ENCODE measurements at places on chromosomes 1 and 21.

- no peak for DNase-seq
Observed at GRCh38 chr1:75171876-75172275, 37.7 kb downstream of the LHX8 start.

- no peak for DNase-seq
Observed at GRCh38 chr1:220880726-220881506, 1.7 kb downstream of the HLX start.

DNA sequence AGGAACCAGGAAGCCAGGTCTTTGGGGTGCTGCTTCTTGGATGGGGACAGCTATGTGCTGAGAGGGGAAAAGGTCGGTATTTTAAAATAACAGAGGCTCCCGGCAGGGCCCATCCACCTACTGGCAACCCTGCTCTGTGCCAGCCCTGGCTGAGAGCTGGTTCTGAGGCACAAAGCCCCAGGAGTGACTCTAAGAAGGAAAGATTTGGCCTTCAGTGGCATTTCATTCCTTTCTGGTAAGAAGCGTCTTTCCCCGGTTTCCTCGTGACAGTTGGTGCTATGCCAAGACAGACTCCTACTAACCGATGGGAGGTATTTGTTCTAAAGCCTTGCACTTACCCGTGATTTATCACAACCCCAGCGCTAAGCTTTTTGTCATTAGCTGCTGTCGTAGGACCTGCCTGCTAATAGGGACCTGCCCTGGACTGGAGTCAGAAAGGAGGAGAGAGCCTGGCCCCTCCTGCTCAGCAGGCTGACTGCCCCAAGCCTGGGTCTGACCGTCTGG is 123.1 kb upstream of the ADAR start:
- no peak for DNase-seq

DNA sequence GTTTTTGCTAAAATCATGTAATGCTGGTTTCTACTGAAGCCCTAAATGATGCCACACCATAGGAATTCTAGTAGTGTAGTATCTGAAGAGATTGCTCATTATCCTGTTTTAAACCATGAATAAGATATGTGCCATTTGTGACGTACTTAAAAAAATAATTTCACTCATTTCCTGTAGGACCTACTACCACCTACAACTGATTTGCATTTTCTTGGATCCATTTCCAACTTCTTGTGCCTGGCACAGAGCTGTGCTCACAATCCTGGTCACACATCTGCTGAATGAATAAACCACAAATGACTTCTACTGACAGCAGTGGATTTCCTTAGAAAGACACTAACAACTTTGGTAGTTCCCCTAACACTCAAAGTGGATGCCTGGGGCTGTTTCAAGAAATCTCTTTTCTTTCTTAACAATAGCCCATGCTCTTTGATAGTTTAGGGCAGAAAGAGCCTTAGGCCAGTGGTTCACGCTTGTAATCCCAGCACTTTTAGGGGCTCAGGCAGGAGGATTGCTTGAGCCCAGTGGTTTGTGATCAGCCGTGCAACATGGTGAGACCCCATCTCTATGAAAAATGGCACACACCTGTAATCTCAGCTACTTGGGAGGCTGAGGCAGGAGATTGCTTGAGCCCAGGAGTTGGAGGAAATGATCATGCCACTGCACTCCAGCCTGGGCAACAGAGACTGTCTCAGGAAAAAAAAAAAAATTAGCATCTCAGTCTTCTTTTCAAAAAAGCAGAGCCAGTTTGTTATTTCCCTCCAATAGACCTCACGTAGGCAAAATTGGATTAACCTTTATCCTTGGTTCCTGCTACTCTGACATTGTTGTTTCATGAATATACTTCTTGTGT is 13.0 kb upstream of the BATF3 start:
- DNase-seq: no peak

DNA sequence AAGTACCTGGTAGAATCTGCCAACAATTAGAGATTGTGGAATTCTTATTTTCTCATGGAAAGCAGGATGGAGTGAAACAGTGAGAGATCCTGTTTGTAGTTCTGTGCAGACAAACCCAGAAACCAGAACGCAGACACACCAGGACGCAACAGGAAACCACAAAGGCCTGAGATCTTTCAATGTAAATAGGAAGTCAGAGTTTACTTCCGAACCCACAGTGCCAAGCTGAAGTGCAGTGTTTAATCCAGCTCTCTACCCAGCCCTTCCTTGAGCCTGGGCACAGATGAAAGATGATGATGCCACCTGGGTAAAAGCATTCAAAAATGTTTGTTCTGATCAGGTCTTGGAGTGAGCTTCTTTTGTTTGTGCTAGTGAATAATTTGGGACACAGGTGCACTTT is 244.2 kb upstream of the HOOK1 start:
- DNase-seq: no peak

DNA sequence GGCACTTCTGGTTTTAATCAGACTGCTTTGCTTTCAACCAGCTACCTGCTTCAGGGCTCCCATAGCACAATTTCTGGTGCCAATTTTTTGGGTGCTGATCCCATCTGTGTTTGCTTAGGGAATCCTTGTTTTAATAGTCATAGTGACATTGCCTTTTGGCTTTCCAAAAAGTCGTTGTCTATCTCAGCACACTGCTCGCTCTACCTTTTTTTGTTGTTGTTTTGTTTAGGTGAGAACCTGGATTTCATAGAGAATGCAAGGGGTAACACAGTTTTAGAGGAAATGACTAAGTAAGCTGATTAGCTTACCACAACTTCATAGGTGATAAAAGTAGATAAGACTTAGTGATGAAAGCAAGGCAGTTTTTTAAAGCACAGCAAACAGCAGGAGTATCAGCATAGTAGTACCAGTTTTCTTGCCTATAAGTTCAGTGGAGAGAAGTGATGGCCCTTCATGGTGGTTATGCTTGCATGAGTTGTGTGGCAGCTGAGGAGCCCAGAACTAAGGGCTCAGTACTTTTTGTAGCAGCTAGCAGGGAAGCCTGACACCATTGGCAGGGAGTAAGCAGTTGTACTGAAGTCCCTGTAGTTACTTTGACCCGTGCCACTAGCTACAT is 31.3 kb downstream of the NEK7 start:
- DNase-seq: no peak

GRCh38 chr1:42922687-42923366 is 35.8 kb downstream of the SLC2A1 start:
- peak; percentile 80 for DNase-seq

- DNase-seq: peak; percentile 56
Observed at GRCh38 chr1:112935461-112936111, 20.4 kb downstream of the SLC16A1 start.

DNA sequence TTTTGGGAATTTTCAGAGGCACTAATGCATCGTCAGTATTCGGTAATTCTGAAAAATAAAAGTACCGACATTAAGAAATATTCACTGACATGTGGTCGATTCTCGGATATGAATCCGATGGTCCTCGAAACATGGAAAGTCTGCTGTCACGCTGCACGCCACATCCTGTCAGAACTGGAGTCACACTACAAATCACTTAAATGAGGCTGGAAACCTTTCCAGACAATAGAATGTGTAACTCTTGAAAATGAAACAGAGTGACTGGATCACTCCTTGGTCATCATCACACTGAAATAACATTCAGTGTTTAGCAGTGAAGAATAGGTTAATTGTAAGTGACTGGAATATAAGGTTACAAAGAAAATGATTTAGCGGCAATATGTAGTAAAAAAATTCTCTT is 620.1 kb upstream of the ADAMTS5 start:
- no peak for DNase-seq

GRCh38 chr1:230754796-230755195 is 7.6 kb downstream of the CAPN9 start:
- DNase-seq: peak; percentile 30

DNA sequence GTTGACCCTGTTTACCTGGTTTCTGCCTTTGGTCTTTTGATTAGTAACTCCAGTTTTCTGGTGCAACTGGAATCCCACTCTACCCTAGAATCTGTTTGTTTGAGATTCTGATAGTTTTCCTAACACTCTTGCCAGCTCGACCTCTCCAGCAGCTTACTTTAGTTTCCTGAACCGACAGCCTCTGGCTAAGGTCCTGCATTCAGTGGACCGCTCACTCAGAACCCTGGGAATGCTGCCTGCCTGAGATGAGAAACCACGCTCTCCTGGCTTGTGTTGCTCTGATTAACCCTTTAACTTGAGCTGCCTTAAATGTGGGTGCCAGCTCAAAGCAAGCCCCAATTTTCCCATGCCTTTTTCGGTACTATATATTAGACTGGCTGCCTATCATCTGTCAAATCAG is 45.3 kb upstream of the SIPA1L2 start:
- DNase-seq: no peak

DNA sequence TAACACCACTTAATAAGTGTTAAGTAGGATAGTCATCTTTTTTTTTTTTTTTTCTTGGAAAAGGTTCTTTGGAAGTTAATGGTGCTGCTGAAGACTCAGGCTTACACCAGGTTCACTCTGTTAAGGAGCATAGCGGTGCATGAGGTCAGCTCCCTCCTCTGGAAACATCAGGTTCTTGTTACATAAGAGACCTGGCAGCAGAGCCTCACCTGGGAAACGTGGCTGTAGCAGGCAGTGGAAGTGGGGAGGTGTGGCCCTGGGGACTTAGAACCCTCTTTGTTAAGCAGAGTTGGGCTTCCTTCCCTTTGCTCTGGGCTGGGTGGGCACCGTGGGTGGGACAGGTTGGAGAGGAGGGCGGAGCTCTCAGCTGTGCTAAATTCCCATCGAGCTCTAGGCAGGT is 104.1 kb downstream of the CNIH3 start:
- DNase-seq: no peak

DNA sequence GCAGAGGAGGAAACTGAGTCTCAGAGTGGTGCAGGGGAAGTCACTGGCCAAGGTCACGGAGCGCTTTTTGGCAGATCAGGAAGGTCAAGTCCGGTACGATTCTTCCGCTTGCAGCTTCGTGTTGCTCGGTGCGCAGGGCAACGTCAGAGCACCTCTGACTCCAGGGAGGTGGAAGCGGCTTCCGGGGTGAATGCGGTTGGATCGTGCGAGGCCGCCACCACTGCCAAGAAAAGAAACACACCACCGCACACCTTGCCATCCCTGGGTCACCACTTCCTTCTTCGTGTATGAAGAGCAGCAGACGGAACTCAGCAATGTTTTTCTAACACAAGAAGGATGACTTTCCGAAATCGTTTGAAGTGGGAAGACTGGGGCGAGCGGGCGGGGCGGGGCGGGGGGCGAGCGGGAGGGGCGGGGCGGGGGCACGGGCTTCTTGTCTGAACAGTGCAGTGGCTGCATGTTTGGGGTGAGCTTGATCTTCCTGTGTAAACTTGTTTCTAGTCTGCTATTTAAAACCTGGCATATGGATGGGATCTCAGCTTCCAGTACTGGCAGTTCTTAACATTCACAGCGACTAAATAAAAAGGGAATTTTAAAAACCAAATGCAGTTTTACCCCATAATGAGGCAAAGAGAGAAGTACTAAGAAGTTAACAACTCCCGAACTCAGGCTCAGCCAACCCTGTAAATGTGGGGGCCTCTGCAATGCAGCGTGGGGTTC is 300.0 kb downstream of the RRAGC start:
- DNase-seq: no peak

DNA sequence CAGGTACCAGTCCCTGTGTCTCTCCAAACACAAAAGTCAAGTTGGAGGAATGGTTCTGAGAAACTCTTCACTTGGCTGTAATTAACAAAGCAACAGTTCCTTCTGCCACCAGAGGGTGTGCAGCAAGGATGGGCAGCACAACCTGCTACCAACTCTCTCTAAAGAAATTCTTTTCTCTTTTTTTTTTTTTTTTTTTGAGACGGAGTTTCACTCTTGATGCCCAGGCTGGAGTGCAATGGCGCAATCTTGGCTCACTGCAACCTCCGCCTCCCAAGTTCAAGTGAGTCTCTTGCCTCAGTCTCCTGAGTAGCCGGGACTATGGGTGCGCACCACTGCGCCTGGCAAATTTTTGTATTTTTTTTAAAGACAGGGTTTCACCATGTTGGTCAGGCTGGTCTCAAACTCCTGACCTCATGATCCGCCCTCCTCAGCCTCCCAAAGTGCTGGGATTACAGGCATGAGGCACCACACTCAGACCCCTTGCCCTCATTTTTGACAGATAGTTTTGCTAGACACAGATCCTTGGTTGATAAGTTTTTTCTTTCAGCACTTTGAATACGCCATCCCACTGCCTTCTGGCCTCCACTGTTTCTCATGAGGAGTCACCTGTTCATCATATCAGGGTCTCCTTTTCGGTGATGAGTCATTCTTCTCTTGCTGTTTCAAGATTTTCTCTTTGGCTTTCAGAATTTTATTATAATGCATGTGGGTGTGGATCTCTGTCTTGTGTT is 12.1 kb upstream of the DEGS1 start:
- DNase-seq: peak; percentile 45

DNA sequence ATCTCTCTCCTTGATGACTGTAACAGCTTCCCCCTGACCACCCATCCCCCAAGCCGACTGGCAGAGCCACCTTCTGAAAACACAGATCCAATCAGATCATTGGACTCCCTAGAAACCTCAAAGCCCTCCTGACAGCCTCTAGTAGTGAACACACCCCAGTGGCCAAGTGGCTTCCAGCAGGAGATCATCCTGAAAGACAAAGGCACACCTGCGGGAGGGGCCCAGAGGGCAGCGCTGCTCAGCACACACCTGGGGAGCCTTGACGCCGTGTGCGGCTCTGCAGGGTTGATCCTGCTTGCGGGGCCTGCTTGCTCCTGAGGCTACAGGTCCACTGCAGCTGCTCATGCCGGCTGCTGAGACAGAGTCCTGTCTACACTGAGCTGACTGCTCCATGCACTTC is 41.5 kb downstream of the SLC66A1 start:
- no peak for DNase-seq

DNA sequence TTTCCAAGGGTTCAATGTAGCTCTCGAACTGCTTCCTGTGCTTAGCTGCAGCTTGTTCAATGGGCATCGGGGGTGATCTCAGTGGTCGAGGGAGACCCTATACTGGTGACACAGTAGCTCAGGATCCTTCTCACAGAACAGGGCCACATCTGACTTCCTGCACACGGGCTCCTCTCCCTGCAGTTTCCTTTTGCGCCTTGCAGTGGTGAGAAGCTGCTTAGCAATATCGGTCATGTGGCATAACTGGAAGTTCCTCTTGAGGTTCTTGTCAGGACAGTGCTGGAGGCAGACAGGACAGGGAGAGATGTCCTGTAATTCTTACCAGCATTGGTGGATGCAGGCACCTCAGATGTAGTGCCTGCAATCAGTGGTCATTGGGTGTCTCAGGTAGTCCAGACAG is 140.5 kb upstream of the MAP1LC3C start:
- DNase-seq: no peak

DNA sequence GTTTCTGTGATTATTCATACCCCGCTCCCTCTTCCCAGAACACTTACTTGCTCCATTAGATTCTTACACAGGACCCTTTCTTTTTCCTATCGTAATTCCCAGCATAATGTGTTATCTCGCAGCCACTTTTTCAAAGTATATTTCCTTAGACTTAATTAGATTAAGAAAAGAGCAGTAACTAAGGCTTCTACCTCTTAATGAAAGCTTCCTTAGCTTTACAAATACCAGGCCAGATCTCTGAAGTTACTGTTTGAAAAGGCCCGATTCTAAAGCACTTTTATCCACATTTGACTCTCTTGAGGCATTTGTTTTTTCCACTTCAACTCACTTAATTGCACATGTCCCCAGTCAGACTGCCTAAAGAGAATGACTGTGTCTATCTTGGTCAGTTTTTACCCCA is 1264.3 kb upstream of the ADGRL2 start:
- DNase-seq: no peak
